ENCODE measurements at places on chromosomes 3 and 15.

- DNase-seq: no peak
These were observed 140.7 kb downstream of the VPS8 start for GRCh38 chr3:184952671-184953070.

GRCh38 chr3:73504239-73504638, 120.5 kb downstream of the PDZRN3 start:
- no peak for DNase-seq

- DNase-seq: peak; percentile 15
These were observed 11.4 kb downstream of the GPR87 start for GRCh38 chr3:151305060-151305774.

- no peak for DNase-seq
These were observed 126.2 kb upstream of the PTX3 start for GRCh38 chr3:157310329-157311052.

GRCh38 chr3:187823746-187824145, 78.5 kb upstream of the BCL6 start:
- DNase-seq: no peak

DNA sequence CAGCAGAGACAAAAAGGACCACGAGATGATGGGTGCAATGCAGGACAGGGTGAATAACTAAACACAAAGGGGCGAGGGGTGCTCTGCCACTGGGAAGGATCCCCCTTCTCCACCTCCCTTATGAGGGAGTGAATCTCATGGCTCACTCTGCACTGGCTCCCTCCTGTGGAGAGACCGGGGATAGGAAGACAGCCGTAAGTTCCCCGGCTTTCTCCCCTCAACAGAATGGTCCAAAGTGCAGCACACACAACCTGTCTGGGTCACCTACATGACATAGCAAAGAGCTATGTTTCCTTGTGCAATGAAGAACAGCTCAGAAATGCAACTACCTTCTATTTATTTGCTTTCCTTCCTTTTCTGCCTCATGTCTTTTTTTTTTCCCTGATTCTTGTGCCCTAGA, 7.8 kb upstream of the ACSBG1 start:
- DNase-seq: no peak

- DNase-seq: no peak
These were observed 144.2 kb upstream of the BNIP2 start for GRCh38 chr15:59833366-59833765.

DNA sequence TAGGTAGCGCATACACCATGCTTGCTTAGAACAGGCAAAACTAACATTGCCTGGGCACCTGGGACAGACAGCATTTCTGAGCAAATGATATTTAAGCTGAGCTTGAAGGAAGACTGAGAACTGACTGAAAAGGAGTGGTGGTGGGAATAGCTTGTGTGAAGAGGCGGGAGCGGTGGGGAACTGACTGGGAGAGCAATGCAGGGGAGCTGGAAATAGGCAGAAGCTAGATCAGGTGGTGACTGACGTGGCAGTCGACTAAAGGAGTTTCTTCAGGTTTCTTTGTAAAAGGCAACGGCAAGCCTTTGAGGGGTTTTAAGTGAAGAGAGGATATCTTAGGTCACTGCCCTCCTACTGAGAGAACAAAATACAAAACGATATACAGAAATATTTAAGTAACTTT, 61.8 kb downstream of the NEO1 start:
- DNase-seq: no peak

DNA sequence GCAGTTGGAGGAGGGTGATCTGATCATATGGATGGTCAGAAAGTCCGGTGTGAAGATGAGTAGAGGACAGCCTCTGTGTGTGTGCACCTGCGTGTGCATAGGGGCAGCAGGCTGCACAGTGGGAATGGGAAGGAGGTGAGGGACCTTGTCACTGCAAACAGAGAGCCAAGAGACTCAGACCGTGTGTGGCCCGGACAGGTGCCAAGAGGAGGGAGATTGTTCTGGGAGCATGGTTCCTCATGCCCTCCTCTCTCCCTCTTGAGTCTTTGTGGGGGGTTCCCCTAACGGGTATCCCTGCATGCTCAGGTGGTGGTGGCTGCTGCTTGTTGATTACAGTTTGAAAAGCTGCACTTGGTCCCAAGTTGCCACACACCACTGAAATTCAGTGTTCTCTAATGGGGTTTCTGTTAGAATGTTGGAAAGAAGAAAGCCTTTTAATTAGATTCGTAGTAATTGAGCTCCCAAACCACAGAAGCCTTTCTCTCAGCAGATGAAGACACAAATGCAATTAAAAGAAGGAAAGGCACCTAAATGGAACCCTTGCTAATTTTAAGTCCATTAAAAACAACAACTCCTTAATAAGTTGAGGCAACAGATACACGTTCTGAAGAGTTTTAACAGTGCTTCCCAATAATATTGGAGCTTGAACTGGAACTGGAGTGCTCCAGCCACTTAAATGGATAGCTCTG, 68.9 kb downstream of the CHRNA7 start:
- no peak for DNase-seq

- no peak for DNase-seq
These were observed 8.6 kb upstream of the TEX9 start for GRCh38 chr15:56356616-56357015.

DNA sequence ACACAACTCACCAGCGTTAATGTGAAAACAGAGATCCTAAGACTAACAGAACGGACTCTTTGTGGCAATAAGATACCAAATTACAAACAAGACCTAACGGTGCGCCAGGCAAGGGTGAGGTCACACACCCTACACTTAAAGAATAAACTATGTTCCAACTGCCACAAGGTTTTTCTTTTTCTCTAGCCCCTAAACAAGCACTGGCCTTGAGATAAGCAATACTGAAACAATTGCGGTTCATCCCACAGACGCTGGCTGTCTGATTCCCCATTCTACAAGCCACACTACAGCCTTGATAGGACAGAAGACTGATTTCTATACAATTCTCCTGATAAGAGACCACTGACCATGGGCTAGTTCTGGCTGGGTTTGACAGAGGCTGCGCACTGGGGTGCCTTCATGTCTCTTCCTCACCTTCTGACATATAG, 20.5 kb upstream of the LIMD1 start:
- no peak for DNase-seq

DNA sequence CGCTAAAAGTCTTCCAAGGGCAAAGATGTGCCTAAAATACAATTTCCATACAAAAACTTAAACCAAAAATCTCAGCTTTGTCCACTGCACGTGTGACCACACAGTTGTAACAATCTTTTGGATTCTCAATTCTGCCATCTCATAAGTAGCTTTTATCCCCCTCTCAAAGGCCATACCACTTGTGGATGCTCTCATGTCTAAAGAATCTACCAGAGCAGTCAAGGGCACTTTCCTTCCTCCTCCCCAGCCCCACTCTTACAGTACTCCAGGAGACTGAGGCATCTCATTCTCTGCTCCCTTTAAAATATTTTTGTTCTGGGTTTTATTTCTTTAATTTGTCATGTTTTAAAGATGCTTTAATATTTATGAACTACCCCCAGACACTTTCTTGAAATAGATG, 102.3 kb upstream of the PFN2 start:
- no peak for DNase-seq

DNA sequence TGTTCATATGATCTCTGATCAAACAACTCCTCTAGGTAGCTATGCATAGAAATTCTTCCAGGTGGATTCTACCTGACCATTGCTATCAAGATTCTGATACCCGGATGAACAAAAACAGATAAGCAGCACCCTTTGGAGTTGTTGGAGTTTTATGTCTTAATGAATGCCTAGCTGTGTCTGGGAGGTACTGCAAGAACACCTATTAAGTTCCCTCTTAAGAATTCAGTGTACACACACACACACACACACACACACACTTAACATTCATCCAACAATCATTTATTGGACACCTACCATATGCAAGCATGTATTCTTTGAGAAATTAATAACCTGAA, 58.1 kb upstream of the FNDC3B start:
- no peak for DNase-seq

DNA sequence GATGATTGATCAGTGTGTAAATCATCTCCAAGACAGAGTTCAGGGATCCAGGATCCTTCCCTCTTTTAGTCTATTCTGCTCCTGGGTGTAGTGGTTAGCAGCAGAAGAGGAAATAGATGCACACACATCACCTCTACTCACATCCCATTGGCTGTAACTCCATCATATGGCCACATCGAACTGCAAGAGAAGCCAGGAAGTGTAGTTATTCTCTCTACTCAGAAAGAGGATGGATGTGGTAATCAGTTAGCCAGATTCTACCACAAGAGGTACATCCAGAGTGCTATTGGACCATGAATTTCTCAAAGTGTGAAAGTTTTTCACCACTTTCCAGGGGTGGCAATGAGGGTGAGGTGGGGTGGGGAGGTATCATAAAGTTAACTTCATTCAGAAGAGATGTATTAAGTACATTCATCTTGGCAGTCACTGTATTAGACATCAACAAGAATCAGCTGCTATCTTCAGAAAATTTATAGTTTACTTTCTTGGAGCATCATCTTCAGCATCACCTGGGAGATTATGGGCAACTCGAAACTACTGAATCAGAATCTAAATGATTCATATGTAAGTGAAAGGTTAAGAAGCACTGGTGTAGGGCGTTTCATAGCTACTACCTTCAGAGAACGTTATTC, 60.6 kb upstream of the GAP43 start:
- DNase-seq: no peak

DNA sequence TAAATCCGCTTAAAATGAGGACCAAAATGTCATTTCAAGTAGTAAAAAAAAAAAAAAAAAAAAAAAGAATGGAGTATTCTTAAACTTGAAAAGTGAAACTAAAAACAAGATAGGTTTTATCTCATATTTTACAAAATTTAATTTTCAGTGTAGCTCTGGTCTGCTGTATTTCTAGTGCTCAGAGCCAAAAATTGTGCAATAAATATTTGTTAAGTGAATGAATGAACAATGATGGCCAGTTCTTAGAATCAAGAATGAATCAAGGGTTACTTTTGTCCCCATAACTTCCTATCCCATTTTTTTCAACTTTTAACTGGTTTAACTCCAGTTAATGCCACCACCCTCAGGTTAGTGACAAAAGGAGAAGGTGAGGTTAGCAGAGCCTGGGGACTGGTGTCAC, 214.4 kb downstream of the ABHD5 start:
- DNase-seq: no peak

GRCh38 chr15:98127586-98127985, 167.1 kb downstream of the ARRDC4 start:
- no peak for DNase-seq

DNA sequence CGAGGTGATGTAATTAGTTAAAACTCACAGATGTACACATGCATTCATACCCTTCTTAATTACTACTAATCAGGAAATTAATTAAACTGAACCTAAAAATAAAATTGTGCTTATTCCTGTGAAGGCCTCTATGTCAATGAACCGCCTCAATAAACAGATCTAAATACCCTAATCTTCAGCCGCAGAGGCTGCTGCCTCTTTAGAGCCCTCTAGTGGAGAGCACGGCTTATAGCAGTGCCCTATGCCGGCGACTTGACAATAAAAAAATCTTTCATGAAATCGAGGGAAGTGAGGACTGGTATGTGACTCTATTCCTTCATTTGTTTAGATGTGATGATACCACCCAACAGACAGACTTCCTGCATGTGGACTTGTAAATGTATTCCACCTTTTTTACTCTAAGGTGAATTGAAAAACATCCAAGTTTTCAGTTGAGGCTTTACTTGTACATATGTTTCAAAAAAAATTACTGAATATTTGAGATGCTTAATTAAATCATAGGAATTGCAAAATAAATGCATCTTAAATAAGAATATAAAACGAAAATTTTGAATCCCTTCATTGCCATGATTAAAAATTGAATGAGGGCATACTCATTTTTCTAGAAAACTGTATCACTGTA, 8.3 kb upstream of the EPHA3 start:
- peak; percentile 2 for DNase-seq

GRCh38 chr3:45462522-45463265, 74.3 kb downstream of the LARS2 start:
- peak; percentile 51 for DNase-seq

- DNase-seq: no peak
These were observed 24.1 kb downstream of the PDE8A start for GRCh38 chr15:85005746-85006145.

- no peak for DNase-seq
These were observed 3.1 kb upstream of the CHRNA3 start for GRCh38 chr15:78623786-78624497.

DNA sequence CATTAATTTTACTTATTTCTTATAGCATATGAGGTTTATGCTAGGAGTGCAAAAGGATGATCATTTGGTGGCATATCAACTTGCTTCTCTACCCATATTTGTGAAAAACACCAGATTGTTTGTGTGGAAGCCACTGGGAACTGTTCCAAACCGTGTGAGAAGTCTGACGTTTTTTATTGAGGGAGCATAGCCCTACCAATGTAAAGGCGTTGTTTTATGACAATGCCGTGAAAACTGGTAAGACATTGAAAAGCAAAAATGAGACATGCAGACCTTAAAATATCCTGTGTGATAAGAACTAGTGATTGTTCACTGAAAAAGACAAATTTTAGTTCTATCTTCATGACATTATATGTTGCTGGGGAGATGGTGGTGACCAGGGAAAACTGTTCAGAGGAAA, 87.8 kb downstream of the CHL1 start:
- no peak for DNase-seq

GRCh38 chr3:94693997-94694640, 631.3 kb downstream of the NSUN3 start:
- no peak for DNase-seq

DNA sequence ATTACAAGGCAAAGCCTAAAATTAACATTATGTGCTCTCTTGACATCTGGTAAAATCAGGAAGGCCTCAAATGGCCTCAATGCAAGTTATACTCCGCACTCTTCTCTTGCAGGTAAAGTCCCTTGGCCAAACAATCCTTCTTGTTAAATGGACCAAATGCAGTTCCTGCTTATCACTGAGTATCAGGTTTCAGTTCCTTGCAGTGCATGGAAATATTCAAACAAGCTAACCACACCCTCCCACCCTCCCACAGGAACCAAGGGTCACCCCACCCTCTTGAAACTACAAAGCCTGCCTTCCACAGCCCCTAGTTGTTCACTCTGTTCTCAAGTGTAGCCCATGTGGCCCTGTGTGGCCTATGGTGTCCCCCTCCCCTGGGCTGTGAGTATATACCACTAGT, 171.9 kb upstream of the CADPS start:
- DNase-seq: no peak

GRCh38 chr3:130831719-130832400, 62.0 kb upstream of the ATP2C1 start:
- DNase-seq: no peak
